ENCODE measurements at places on chromosomes 6 and 20.

DNA sequence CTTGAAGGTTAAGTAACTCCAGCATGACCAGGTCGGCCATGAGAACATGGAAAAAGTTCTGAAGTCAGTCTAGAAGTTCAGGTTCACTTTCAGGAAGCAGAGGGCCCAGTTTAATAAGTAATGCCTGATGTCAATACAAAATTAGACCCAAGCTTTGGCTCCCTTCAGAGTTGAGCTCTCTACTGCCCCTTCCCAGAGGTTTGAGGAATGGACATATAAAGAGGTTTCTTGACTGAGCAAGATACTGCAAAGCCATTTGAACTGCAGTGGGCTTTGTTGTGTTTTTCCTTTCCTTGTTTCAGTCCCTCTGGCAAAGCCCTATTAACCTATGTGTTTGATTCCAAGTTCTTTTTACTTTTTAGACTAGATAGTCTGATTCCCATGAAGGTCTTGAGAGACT, 97.8 kb upstream of the PREP start:
- DNase-seq: no peak

GRCh38 chr20:22880277-22880676, 154.8 kb upstream of the SSTR4 start:
- no peak for DNase-seq

DNA sequence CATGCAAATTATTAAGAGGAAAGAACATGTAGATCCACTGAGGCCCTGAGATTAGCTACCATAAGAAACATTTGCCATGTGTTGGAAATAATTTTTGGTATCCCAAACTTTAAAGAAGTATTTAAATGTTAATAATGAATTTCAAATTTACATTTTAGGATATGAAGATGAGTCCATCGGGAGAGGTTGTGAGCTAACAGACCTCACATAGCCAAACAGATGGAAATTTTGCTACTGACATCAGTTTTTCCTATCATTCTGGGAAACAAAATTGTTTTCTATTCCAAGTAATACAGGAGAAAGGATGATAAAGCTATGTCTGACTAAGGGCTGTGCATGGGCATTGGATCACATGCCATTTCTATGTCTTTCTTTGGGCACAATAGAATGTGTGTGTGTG, 809.6 kb downstream of the TENT5A start:
- no peak for DNase-seq

DNA sequence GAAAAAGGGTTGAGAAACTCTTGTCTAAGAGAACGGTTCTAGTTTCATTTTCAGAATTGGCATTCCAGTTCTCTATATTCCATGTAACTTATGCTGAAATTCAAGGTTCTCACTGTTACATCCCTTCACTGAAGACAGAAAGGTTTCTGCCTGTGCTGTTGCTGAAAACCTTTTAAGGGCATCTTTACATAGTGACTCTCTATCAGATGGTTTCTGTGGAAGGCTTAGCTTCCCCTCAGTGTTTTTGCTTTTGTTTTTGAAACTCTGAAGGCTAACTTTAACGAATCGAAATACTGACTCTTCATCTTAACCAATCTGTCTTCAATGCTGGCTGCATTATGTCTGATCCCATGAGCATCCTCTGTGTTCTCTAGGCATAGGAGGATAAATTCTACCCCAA, 1286.2 kb upstream of the EYS start:
- no peak for DNase-seq

DNA sequence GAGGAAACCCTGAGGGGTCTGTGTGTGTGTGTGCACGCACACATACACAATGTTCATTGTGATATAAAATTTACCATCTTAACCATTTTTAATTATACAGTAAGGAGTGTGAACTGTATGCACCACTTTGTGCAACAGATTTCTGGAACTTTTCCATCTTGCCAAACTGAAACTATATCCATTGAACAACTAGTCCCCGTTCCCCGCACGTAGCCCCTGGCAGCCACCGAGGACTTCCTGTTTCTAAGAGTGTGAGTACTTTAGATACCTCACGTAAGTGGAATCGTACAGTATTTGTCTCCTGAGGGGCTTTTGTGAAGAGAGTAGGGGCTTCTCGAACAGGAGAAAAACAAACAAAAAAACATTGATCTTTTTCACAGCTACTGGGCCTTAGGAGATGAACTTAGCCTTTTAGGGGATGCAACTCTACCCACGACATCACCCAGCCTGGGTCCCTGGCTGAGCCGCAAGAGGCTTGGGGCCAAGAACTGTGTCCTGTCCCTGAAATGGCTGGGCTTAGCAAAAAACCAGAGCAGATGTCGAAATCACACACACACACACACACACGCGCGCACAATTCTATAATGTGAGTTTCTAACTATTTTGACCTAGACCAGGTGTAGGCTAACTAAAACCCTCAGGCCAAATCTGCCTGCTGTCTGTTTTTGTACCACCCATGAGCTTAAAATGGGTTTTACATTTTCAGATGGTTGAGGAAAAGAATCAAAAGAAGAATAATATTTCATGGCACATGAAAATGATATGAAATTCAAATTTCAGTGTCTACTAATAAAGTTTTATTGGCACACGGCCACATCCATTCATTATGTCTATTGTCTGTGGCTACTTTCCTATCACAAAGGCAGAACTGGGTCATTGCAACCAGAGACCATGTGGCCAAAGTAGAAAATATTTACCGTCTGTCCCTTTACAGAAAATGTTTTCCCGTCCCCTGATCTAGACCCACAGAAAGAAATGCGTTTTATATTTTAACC, 144.2 kb downstream of the EYA2 start:
- DNase-seq: no peak

- DNase-seq: no peak
These were observed 54.8 kb upstream of the MBOAT1 start for GRCh38 chr6:20266851-20267608.

GRCh38 chr6:64969139-64969538, 737.9 kb downstream of the EYS start:
- DNase-seq: no peak

- no peak for DNase-seq
These were observed 237.4 kb upstream of the GMDS start for GRCh38 chr6:2482773-2483172.

- no peak for DNase-seq
These were observed 337.2 kb downstream of the HACE1 start for GRCh38 chr6:104522533-104522932.

- no peak for DNase-seq
These were observed 110.1 kb downstream of the GRM4 start for GRCh38 chr6:34035704-34036356.

- DNase-seq: no peak
These were observed 32.1 kb upstream of the C20orf144 start for GRCh38 chr20:33629979-33630378.

DNA sequence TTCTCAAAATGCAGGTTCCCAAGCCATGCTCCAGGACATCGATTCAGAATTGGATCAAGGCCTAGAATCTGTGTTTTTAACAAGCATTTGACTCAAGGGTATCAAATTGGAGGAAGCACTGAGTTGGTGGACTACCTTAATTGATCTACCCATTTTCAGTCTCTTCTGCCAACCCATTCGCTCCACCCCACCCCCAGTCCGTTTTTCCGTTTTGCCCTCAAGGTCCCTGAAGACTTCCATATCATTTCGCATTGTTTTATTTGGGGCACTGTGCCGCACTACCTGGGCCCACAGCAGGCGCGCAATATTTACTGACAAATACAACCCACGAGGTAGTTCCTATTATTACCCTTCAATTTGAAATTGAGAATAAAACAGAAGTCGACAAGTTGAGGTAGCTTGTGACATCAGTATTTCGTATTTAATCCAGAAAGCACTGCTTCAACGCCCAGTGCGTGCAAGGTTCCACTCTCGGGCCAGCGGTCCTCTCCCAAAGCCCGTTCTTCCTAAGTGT, 557 bp upstream of the DHX35 start:
- DNase-seq: no peak

DNA sequence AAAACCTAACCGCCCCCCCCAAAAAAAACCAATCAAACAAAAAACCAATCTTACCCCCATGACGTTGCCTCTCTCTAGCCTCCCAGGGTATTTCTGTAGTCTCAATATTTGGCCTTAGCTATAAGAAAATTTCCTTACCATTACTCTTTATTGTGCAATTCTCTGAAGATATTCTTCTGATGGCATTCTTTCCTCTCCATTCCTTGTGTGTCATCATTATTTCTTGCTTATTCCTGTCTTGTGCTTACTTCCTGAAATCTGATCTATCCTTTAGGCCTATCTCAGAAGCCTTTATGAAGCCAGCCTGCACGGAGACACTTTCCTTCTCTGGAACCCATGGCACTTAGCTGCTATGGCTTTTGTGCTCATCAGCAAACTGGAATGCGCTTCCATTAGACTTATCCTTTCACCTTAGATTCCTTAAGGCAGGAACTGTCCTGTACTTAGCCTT, 65.9 kb upstream of the DDR1 start:
- peak; percentile 49 for DNase-seq

- DNase-seq: no peak
These were observed 241.3 kb downstream of the KCNQ5 start for GRCh38 chr6:72863131-72863530.

DNA sequence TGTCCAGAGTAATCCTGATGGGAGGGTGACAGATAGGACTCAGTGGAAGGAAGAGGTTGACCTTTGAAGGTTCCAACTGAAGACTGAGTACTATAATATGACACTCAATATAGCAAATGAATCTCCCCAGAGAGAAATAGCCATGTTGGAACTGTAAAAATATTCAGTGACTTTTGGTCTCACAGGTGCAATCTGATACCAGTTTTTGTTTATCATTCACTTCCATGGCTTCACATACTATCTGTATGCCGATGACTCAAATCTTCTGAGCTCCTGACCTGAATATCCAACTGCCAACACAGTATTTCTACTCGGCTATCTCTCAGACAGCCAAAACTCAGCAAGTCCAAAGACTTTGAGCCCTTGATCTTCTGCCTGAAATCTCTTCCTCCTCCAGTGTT, 21.8 kb upstream of the PKHD1 start:
- no peak for DNase-seq

- no peak for DNase-seq
These were observed 3.6 kb upstream of the KIF25 start for GRCh38 chr6:167993831-167994230.

GRCh38 chr6:151257985-151258445, 18.2 kb downstream of the AKAP12 start:
- no peak for DNase-seq

All from AG04450 (cell line).